Esophagus mucosa (tissue), 1 donor: ENCODE measurements at places on chromosomes 6 and 20. TPM values are rescaled to one million over a fixed set of nuclear protein-coding genes. Genes with fewer than 3 reads are reported as not detected.

Gene SSTR4
- not detected for total RNA-seq

Gene TRIM15
- not detected for total RNA-seq

Gene PLAGL1
- total RNA-seq = 17.9 TPM

Gene COX4I2
- 0.96 TPM for total RNA-seq

Gene STMND1
- not detected for total RNA-seq

Gene PCSK2
- 0.12 TPM for total RNA-seq

Gene TSBP1
- total RNA-seq = not detected

Gene LRRN4
- total RNA-seq = not detected

Gene BCLAF1
- 80.9 TPM for total RNA-seq

Gene MOG
- not detected for total RNA-seq

Gene KCNG1
- total RNA-seq = 9.9 TPM

Gene AKAP7
- 2.7 TPM for total RNA-seq

- ATAC-seq = no peak
Observed at GRCh38 chr6:14459315-14459714, 341.7 kb downstream of the CD83 start.

DNA sequence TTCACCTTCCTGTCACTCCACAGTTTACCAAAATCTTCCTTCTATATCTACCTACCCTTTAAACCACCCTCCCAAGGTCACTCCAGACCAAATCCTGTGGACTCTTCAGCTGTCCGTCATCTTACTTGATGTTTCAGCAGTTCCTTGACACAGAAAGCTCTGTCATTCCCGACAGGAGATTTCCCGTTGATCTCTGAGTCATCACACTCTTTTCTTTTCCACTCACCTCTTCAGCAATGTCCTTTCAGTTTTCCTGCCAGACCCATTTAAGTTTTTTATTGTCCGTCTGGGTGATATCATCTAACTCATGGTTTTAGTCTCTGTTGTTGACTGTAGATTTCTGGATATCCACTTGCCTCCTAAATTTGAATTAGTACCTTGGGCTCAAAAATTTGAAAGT is 69.9 kb upstream of the SCGN start:
- no peak for ATAC-seq

- ATAC-seq = peak; percentile 60
Observed at GRCh38 chr6:79656134-79656533, 25.0 kb downstream of the SH3BGRL2 start.

DNA sequence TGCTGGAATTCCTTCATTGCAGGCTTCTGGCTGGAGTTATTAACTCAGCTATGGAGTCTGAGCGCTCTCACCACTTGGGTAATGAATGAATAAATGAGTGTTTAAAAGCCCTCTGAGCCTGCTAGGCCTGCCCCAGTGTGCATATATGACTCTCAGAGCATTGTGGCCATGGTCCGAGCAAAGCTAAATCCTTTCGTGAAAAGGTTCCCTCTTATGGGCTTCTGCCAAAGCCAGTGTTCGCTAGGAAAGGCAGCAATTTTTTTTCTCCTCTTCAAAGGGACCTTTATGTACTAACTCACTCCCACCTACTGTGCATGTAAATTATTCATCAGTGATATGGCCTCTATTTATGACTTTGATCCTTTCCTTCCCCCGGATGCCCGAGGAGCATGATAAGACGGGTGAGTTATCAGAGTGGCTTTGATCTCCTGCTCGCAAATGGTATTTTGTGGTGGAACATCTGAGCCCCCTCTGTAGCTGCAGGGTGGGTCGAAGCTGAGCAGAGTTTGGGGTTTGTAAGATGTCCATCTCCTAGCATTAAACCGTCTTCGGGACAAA is 88.6 kb downstream of the LINC00237 start:
- ATAC-seq = no peak

DNA sequence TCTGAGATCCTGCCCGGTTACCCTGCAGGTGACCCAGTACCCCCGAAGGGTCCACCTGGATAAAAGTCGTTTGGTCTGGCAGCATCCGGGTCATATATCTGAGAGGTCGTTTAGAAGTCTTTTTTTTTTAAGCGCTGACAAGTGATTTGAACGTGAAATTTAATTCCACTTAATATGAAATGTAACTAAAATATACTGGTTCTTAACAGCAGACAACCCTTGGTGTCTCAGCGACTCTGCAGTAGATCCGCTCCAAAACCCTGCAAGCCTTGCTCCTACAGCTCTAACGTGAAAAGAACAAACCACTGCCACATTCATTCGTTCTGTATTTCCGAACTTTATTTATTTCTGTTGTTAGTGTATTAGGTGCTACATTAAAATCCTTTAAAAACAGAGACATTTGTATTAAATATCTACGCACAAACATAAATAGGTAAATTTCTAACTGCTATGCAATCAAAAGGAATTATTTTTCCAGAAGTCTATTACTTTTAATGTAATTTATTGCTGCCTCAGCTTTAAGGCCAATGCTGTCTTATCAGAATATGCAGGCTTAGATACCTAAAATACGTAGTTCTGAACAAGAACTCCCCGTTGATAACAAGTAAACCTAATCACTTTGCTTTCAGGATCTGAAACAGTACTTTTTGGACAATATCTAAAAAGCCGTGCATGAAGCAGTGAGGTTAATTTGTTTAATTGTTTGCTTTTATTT is 33.5 kb upstream of the TCF21 start:
- ATAC-seq = no peak

GRCh38 chr6:13710552-13711323 is 897 bp downstream of the RANBP9 start:
- peak; percentile 20 for ATAC-seq

GRCh38 chr6:37359039-37359438 is 5.3 kb downstream of the RNF8 start:
- ATAC-seq = no peak

- ATAC-seq = no peak
Observed at GRCh38 chr6:114323784-114324183, 19.0 kb downstream of the HS3ST5 start.

DNA sequence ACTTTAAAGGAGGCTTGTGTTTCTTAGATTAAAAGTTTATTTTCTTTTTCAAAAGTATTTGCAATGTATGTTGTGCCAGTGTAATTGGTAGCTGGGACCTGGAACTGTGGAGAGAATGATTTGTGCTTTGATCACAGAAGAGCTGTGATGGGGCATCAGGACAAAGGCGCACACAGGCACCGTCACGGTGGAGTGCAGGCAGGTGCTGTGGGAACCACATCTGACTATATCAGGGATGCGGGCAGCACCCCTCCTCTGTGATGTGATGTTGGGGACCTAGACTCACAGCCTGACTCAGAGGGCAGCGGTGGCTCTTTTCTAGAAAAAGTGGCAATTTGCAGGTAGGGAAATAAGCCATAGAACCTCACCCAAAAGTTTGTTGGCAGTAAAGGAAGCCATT is 34.5 kb downstream of the SYTL3 start:
- no peak for ATAC-seq

DNA sequence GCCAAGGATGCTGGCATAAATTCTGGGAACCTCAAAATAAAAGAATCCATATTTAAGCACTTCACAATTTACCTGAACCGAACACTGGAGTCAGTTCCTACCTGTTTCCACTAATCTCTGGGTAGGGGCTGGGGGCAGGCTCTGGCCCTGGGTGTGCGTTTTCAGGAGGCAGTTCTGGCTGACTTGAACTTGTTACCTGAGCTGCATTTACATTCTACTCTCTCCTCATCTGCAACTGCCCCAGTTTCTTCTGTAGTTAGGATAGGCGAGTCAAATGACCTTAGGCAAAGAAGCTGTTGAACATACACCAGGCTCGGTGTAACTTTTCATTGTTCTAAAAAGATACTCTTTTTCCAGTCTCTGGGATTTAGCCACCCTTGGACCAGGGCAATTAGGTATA is 13.2 kb downstream of the CARMIL1 start:
- no peak for ATAC-seq

DNA sequence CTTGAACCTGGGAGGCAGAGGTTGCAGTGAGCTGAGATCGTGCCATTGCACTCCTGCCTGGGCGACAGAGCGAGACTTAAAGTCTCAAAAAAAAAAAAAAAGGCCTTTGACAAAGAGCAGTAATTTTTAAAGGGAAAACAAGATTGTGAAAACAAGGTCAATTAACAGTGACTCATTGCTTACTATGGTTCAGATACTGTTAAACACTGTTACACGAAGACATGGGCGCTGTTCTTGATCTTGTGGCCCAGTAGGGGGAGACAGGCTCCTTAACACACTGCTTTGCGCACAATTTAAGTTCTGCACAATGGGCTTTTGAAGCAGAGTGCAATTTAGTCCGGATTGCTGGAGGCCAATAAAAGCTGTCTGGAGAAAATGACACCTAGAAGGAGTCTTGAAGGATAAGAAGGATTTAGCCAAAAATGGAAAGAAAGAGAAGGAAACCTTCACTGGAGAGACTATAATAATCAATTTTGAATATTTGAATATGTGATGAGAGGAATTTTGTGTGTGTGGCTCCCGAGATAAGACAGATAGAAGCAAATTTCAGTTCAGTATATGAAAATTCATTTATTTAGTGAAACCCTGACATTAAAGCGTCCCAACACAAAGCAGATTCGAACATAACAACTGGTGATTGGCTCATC is 6.0 kb upstream of the LATS1 start:
- peak; percentile 92 for ATAC-seq

DNA sequence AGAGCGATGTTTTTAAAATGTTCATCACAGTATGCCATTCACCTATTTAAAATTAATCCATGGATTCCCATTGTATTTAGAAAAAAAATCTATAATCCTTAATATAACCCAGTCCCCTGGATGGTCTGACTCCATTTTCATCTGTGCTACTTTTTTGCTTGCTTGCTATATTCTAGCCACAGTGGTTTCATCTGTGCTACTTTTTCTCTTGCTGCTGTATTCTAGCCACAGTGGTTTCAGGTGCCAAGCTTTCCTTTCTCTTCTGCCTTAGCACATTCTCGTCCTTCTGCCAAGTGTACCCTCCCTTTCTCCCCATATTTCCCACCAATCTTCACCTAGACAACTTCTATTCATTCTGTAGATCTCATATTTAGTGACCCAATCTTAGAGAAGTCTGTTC is 33.3 kb upstream of the SOX4 start:
- ATAC-seq = no peak

DNA sequence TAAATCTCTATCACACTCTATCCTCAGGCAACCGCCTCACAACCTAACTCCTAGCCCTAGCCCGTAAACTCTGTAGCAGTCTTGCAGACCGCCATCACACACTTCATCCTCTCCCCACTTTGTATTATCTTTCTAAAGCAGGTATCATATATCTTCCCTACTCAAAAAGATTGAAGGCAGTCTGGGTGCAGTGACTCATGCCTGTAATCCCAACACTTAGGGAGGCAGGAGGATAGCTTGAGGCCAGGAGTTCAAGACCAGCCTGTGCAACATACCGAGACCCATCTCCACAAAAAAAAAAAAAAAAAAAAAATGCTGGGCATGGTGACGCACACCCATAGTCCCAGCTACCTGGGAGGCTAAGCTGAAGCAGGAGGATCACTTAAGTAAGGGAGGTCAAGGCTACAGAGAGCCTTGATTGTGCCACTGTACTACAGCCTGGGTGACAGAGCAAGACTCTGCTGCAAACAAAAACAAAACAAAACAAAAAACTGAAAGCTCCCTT is 22.9 kb downstream of the RANBP9 start:
- no peak for ATAC-seq

DNA sequence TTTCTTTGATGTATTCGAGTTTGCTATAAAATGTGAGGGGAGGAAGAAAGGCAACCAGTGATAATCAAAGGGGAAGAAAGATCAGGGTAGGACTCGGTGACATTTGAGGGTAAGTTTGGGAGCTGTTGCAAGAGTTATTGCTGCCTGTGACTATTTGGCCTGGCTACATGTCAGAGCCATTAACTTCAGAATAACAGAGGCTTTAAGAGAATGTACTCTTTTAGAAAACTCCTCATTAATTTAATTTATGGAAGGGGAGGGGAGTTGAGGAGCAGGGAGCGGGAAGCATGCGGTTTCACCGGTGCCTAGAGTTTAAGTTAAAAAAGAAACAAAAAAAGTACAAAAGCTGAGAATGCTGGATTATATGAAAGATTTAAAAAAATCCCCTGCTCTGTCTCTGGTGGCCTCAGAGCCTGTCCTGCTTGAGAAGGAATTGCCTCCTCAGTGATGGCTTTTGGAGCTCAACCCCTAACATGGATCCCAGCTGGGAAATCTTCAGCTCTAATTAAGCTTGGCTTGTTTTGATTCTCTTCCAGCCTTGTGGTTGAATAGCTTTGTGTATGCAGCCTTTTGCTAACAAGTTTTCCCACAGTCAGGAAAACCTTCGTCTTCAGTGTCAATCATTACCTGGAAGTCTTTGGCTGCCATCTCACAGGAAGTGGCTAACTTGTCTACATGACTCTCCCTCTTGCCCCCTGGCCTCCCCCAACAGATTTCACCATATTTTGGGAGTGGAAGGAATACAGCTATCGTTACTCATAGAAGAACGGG is 238.2 kb downstream of the SOX4 start:
- ATAC-seq = no peak

DNA sequence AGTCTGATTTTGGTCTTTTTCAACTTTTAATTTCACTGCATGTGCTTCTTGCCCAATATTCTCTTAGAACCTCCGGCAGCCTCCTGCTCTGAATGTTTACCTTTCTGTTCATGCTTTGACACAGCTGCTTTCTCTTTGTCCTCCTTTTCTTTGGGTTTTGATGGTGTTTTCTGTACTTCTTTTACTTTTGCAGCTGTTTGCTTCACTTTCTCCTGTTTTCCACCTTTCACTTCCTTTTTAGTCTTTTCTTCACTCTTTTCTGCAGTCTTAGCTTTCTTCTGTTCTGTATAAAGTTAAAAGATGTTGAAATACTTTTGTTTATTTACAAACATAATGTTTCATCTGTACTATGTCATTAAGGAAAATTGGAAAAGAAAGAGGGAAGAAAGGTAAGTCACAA is 133.1 kb downstream of the TRDN start:
- ATAC-seq = no peak

DNA sequence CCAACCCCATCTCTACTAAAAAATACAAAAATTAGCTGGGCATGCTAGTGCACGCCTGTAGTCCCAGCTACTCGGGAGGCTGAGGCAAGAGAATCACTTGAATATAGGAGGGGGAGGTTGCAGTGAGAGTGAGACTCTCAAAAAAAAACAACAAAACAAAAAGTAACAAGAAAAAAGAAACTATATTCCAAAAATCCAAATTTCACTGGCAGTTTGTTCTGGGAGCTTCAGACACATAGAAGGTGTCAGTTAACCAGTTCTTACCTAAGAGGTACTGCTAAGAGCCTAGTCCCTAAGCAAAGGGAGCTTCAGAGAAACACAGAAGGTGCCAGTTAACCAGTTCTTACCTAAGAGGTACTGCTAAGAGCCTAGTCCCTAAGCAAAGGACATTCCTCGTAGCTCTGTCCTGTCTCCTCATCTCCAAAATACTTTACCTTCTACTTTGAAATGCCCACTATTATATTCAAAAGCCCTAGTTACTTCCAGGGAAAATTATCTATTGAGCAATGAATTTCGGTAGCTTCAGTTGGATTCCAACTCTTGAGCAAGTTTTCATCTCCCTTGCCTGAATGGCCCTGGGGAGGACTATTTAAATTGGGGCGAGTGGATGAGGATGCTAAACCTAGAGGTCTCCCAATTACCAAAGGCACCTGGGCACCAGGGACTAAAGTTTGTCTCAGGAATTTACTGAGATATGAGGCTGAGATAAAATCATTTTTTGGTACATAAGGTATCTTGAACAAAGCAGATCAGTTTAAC is 41.0 kb downstream of the HFE start:
- no peak for ATAC-seq
